ENCODE measurements at places on chromosomes 3 and 15.

DNA sequence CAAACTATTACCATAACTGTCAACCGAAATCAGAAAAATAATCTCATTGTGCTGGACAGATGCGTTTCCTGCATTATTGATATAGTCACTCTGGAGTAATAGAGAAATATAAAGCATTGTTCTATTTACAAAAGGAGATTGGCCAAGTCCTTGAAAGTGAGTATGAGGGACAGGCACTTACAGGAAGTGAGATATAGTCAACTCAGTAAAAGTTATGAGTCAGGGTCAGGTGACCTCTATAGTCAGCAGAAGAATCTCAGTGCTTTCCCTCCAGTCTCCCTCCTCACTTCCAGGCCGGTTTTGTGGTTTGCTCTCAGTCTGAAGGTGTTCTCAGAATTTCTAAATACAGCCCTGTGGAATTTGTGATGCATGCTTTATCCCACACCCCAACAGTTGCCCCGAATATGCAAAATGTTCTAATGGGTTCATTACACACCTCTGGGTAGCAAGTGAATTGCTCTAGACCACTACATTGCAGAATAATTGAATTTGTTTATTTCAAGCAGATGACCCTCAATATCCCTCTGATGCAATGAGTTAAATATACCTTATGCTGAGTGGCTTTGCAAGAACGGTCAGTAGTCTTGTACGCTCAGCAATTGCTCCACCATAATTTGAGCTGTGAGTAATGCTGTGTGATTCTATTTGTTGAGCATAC is 787.7 kb downstream of the MCTP2 start:
- no peak for DNase-seq

DNA sequence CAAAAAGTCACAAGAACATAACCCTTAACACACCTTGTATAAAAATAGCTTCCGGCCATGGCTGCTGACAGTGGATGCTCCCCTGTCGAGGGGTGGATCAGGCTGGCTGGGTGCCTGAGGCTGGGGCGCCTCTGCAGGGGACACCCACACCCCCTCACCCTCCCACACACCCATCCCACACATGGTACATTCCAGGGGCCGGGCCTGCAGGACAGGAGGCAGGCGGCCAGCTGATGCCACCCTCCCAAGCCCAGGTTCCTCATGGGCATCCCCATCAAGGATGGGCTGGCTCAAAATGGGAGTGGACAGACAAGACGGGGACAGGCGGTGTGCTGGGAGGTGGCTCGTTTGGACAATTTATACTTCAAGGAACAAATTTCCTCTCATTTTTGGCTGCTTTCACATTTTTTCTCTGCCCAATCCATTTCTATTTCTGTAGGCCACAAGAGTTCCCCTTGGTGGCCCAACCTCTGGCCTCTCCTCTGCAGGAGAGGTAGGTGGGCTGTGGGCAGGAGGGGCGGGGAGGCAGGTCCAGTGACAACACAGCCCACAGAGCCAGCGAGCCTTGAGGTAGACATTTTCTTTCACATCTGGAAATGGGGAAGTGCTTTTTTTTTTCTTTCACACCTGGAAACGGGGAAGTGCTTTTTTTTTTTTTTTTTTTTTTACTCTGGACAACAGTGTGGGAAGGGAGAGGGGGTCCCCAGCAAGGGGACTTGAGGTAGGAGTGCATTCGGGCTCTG is 23.3 kb downstream of the RNU5B-1 start:
- DNase-seq, result no peak

- DNase-seq, result no peak
Measured at GRCh38 chr3:24296441-24297205, 198.0 kb downstream of the THRB start.

DNA sequence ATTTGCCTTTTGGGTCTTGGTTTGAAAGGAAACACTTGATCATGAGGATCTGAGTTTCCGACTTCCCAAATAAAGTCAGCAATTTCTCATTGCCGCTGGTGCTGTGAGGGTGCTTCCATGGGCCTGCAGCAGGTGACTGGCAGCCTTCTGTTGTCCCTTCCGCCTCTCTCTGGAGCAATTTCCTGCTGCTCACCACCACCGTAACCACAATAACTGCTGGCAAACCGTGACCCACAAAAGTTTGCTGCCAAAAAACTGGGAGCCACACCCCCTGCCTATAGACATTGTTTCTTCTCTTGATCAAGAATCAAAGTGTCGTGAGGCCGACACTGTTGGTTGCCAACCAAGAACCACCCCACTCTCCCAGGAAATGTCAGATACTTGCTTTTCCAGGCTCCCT is 164.0 kb downstream of the NR2F2 start:
- no peak for DNase-seq

DNA sequence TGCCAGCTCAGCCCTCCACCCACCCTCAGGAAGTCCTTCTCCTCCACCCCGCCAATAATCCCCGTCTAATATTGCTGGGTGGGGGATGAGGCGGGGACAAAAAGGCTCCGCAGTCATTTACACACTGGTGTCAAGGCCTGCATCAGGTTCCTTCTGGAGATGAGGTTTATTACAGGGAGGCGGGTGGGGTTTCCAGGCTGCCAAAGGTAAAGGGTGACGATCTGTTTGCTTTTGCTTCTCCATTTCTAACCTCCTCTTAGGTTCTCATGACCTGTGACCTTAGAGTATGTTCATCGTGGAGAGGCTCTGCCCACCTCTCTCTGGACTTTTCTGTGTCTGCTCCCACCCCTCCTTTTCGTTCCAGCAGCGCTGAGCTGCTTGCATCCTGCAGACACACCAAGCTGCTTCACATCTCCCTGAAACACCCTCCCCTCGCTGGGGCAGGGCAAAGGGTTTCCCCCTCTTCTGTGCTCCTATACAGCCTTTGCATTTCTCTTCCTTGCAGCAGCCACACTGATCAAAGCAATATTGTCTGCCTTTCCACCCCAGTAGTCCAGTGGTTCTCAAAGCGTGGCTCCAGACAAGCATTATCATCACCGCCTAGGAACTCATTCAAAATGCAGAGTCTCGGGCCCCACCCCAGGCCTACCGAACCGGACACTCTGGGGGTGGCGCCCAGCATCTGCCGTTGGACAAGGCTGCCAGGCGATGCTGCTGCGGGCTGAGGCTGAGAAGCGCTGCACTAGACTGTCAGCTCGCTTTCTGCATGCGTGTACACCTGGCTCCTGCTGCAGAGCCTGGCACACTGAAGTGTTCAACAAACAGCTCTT is 26.6 kb downstream of the CA12 start:
- DNase-seq, result no peak

GRCh38 chr3:136142592-136142991 is 53.5 kb downstream of the MSL2 start:
- no peak for DNase-seq

DNA sequence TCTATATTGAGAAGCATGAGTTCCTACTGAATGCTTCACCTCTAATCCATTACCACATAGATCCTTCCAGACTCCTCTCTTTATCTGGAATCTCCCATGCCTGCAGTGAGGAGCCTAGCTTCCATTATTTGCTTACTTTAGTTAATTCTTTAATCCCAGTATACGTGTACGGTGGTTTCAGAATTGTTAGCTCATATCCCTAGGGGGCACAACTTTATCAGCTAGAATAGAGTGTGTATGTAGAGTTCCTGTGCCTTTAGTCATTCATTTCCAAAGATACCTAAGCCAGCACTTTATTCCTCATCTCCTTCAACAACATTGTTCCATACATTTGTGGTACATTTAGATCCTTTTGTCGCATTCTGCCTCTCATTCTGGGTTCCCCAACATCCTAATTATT is 226.0 kb downstream of the TJP1 start:
- DNase-seq, result no peak

- DNase-seq, result no peak
Measured at GRCh38 chr3:41630708-41631107, 331.2 kb downstream of the ULK4 start.

- DNase-seq, result no peak
Measured at GRCh38 chr3:38834110-38834509, 18.1 kb upstream of the SCN10A start.

DNA sequence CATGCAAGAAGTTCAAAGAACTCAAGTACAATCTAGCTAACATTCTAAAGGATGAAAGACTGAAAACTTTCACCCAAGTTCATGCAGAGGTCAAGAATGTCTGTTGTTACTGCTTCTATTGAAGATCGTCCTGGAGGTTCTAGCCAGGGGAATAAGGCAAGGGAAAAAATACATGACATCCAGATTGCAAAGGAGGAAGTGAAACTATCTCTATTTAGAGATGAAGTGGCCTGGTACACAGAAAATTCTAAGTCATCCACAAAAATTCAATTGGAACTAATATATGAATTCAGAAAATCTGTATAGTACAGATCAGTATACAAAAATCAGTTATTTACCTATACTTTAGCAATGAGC is 693.0 kb downstream of the NR2F2 start:
- no peak for DNase-seq
